Activated CD4-positive, alpha-beta memory T cell treated with anti-CD3 and anti-CD28 coated beads for 36 hours (primary cell): ENCODE measurements at places on chromosomes 6 and 20. TPM values are rescaled to one million over a fixed set of nuclear protein-coding genes. Genes with fewer than 3 reads are reported as not detected.

RAE1 gene
- total RNA-seq, result 38.2 TPM

LIN28B gene
- total RNA-seq, result not detected

PLCB4 gene
- not detected for total RNA-seq

GRCh38 chr6:101666256-101666655 lies 272.7 kb downstream of the GRIK2 start:
- no peak overlapping the region for H3K27ac ChIP-seq
- no peaks in the 10 kb centered on the region for H3K4me1 ChIP-seq
- H3K4me3 ChIP-seq, result no peak overlapping the region
- DNase-seq, result no peak
- no peaks in the 10 kb centered on the region for H3K27me3 ChIP-seq
- H3K36me3 ChIP-seq, result no peaks in the 10 kb centered on the region

DNA sequence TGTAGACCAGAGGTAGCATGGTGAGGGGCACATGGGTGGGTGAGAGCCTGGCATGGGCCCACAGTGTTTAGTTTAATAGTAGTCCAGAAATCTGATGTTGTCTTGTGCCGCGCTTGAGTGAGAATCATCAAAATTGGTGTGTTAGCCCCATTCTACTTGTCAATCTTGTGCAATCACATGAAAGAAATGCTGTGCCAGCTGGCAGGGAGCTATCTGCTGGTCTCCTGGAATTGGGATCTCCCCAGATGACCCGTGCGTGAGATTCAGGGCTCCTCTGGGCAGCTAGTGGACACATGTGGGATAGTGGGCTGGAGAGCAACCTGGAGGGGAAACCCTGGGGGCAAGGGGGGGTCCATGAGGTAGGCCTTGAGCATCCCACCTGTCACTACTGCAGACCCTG lies 43.5 kb upstream of the ZFP64 start:
- DNase-seq, result no peak
- H3K27me3 ChIP-seq, result peaks cover 4% of the 10 kb centered on the region
- no peaks in the 10 kb centered on the region for H3K4me1 ChIP-seq
- H3K36me3 ChIP-seq, result no peaks in the 10 kb centered on the region
- H3K4me3 ChIP-seq, result no peak overlapping the region

DNA sequence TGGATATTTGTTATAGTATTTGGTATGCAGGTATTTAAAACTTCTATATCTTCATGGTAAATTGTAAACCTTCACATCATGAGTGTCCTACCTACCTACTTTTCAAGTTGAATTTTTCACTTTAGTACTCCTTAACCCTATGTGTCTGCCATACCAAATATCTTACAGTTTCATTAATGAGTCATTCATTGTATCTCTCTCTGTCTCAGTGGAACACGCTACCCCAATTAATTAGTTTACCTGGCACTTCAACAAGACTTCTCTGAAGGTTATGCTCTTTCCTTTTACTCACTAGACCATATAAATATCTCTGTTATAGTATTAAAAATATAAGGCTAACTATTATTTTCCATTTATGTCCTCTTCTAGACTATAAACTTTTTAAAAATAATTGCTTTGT lies 123.9 kb upstream of the GJE1 start:
- H3K27ac ChIP-seq, result no peak overlapping the region
- peaks cover 3% of the 10 kb centered on the region for H3K27me3 ChIP-seq
- H3K36me3 ChIP-seq, result no peaks in the 10 kb centered on the region
- no peak for DNase-seq

DNA sequence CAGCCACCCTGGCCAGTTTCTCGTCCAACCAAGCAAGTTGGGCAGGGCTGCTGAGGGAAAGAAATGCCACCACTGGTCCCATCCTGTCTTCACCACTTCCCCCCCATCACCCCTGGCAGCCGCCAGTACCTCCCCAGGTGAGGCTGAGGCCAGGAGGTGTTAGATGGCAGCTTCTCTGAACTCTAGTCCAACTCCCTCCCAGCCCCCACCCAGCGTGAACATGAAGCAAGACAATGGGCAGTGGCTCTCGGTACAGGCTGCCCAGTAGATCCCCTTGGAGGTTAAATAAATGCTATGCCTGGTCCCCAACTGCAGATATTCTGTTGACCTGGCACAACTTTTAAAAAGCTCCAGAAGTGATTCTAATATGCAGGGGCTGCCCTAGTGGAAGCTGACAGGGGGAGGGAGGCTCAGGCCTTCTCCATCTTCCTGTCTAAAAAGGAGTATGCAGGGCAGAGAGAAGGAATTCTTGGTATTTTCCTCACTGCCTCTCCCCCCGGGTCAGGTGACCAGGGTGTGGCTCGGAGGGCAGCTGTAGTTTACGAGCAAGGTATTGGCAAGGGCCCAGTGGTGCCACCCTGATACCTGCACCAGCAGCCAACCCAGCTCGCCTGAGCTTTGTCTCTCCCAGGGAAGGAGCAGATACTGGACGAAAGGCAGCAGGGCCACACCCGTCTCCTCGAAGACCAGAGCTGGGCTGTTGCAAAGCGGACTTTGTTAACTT lies 25.7 kb downstream of the KCNK5 start:
- no peaks in the 10 kb centered on the region for H3K4me1 ChIP-seq
- H3K36me3 ChIP-seq, result peaks cover 6% of the 10 kb centered on the region
- no peak for DNase-seq
- H3K27me3 ChIP-seq, result no peaks in the 10 kb centered on the region

GRCh38 chr6:23511817-23512216 lies 614.2 kb upstream of the NRSN1 start:
- no peak overlapping the region for H3K4me3 ChIP-seq
- no peak overlapping the region for H3K27ac ChIP-seq
- no peak for DNase-seq

- DNase-seq, result peak; percentile 25
- no peaks in the 10 kb centered on the region for H3K27me3 ChIP-seq
- H3K4me3 ChIP-seq, result no peak overlapping the region
- H3K4me1 ChIP-seq, result peaks cover 13% of the 10 kb centered on the region
- no peak overlapping the region for H3K27ac ChIP-seq
These were observed 18.3 kb upstream of the TRAM2 start for GRCh38 chr6:52595000-52595795.

- peaks cover 15% of the 10 kb centered on the region for H3K36me3 ChIP-seq
- DNase-seq, result no peak
- no peaks in the 10 kb centered on the region for H3K27me3 ChIP-seq
- no peaks in the 10 kb centered on the region for H3K4me1 ChIP-seq
- H3K27ac ChIP-seq, result no peak overlapping the region
These were observed 392.0 kb downstream of the SYNE1 start for GRCh38 chr6:152244998-152245630.

DNA sequence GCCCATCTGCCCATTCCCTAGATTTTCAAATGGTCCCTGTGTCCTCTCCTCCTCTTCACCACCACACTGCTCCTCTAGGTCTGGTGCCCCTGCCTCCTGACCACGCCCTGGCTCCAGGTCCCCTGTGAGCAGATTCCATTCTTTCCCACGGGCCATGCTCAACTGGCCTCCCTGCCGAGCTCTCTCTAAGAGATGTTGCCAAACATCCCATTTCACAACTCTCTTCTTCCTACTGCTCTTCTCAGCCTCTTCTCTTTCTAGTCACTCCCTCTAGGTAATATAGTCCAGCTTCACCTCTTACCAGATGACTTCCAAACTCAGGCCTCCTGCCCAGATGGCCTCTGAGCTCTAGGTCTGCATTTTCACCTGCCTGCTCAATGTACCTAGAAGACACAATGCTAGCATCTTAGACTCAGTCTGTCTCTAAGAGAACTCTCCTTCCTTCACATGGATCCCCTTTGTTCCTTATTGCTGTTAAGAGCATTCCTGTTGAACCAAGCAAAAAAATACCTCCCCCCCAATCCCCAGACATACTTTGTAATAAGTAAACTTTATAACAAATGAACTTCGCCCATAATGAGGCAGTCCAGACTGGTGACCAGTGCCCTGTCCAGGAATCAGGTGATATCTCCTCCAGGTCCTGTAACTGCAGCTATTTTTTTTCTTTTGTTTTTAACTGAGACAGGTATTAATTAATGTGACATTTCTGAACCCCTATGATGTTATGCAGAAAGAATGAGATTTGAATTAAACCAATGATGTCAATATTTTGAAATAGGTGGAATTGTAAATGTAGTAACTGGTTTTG lies 79.0 kb downstream of the LYRM4 start:
- no peaks in the 10 kb centered on the region for H3K27me3 ChIP-seq
- H3K27ac ChIP-seq, result no peak overlapping the region
- H3K4me1 ChIP-seq, result peaks cover 7% of the 10 kb centered on the region
- H3K36me3 ChIP-seq, result peaks cover 6% of the 10 kb centered on the region
- no peak for DNase-seq

DNA sequence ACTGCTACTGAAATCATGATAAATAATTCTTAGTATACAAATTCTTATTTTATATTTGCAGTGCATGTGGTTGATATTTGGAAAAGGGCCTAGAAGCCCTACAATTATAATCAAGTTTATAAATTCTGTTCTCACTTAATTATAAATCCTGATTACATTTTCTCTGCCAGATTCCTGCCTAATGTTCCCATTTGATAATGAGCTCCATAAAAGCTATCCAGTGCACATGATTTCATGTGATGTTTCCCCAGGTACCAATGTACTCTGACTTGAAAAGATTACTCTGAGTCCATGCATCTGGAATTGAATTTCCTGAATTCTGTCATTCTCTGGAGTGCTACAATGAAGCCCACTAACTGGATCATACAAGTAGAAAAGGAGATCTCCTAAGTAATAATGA lies 292.2 kb downstream of the FRK start:
- DNase-seq, result no peak
- H3K4me1 ChIP-seq, result no peaks in the 10 kb centered on the region
- no peaks in the 10 kb centered on the region for H3K27me3 ChIP-seq
- no peak overlapping the region for H3K27ac ChIP-seq

- no peaks in the 10 kb centered on the region for H3K36me3 ChIP-seq
- H3K27ac ChIP-seq, result no peak overlapping the region
- no peaks in the 10 kb centered on the region for H3K27me3 ChIP-seq
- DNase-seq, result no peak
These were observed 30.4 kb upstream of the SMOC2 start for GRCh38 chr6:168410554-168411011.

DNA sequence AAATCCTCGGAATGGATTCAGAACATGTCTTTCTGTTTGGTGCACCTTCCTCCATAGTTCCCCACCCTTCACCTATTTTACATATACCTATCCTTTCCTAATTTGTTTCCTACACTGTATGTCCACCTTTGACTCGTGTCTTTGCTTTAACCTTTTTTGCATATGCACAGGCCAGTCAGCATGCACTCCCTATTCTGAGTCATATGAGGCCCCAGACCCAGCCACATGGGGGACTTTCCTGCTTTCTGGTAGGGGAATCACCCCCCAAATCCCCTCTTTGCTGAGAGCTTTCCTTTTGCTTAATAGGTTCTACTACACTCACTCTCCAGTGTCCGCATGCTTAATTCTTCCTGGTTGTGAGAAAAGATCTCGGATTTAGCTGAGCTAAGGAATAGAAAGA lies 393.8 kb upstream of the IMPG1 start:
- no peaks in the 10 kb centered on the region for H3K36me3 ChIP-seq
- H3K4me3 ChIP-seq, result no peak overlapping the region
- no peak for DNase-seq
- no peak overlapping the region for H3K27ac ChIP-seq
- no peaks in the 10 kb centered on the region for H3K4me1 ChIP-seq

DNA sequence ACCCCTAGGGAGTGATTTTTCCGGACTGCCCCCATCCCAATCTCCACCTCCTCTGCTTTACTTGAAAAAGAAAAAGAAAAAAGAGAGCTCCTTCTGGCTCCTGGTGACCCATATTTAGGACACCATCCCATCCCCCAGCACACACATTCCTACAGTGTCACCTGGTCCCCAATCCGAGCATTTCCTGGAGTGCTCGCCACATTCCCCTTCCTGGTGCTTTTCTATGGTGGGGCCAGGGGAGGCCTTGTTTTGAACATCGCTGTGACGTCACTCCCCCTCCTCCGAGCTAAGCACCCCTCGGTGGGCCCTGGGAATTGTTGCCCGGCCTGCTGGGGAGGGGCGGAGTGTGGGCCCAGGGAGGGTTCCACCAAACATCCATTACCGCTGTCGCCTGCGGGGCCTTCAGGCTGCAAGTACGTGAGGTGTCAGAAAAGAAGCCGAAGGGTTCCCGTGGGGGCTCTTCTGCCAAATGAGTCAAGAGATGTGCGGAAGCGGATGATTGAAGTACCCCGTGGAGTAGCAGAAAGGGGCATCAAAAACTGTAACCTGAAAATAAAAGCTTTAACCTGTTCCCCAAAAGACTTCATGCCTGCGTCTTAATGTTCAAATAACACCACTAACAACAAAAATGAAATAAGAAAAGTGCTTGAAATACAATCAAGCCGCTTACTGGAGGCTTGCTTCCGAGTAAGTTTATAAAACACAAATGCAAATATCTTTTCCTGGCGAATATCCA lies 2.8 kb upstream of the FOXC1 start:
- H3K36me3 ChIP-seq, result peaks cover 2% of the 10 kb centered on the region
- H3K27ac ChIP-seq, result no peak overlapping the region
- H3K4me3 ChIP-seq, result peak overlapping the region; percentile 0
- peaks cover 39% of the 10 kb centered on the region for H3K4me1 ChIP-seq
- peaks cover 64% of the 10 kb centered on the region for H3K27me3 ChIP-seq

DNA sequence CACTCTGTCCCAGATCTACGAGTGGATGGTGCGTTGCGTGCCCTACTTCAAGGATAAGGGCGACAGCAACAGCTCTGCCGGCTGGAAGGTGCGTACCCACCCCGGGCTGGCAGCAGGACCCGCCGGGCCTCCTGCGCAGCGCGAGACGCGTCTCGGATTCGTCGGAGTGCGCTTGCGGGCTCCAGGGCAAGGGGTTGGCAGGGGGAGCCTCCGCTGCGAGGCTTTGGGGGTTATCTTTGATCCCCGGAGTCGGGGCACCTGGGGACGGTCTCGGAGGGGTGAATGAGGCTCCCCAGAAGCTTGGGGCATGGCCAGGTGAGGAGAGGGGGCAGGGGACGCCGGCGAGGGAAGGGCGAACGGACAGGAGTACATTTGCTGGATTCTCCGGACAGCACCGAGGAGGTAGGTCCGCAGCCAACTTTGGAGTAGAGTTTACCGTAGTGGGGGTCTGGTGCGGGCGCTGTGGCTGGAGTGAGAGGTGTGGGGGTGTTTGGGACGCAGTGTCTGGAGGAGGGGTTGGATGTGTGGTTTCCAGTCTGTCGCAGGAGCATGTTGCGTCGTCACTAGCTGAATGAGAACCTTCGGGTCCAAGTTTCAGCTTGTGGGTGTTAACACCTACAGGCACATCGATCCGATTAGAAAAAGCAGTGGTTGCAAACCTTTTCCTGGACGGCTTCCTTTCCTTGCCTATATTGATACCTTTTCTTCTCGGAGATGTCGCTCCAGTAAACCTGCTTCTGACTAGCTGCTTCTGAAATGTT lies 1.2 kb downstream of the FOXO3 start:
- H3K4me3 ChIP-seq, result peak overlapping the region; percentile 47
- no peak for DNase-seq
- no peak overlapping the region for H3K27ac ChIP-seq
- H3K27me3 ChIP-seq, result no peaks in the 10 kb centered on the region

- H3K36me3 ChIP-seq, result no peaks in the 10 kb centered on the region
- H3K27ac ChIP-seq, result no peak overlapping the region
- H3K4me3 ChIP-seq, result no peak overlapping the region
- H3K27me3 ChIP-seq, result peaks cover 14% of the 10 kb centered on the region
- no peak for DNase-seq
- no peaks in the 10 kb centered on the region for H3K4me1 ChIP-seq
These were observed 82.8 kb upstream of the CDYL start for GRCh38 chr6:4693173-4693970.
